Cardiac muscle cell (in vitro differentiated cells and primary cell): ENCODE measurements at places on chromosomes 1 and 21.
A peak's percentile ranks its signal among the peaks of the same experiment; 100 is the strongest.

DNA sequence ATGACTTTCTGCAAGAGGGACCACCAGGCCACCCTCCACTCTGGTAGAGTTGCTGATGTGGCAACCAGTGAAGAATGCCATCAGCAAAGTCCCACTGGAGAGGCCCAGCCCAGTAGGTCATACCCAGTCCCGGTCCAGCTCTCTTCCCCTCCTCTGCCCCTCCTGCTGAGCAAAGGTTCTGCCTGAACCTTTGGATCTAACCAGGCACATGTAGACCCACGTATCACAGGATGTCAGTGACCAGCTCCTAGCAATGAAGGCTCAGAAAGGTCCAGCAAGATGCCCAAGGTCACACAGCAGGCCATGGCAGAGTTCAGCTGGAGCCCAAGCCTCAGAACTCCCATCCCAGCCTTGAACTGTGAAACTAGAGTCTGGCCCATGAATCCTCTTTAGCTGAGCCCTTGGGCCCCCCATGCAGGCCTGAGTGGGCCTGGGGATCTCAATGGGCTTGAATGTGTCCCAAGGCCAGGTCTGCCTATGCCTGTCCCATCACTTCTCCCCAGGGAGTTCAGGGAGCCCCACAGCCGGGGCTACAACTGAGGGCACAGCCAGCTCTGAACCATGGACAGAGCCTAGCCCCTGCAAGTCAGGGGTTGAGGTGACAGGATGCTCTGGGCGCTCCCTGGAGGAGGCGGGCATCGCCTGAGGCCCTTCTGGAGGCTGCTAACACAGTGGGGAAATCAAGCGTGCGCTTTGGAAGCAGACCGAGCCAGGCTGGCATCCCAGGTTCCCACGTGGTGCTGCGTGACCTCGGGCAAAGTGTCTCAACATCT lies 21.4 kb upstream of the PADI1 start:
- no peak for DNase-seq

GRCh38 chr1:18726368-18726767 lies 95.7 kb downstream of the PAX7 start:
- no peak for DNase-seq

DNA sequence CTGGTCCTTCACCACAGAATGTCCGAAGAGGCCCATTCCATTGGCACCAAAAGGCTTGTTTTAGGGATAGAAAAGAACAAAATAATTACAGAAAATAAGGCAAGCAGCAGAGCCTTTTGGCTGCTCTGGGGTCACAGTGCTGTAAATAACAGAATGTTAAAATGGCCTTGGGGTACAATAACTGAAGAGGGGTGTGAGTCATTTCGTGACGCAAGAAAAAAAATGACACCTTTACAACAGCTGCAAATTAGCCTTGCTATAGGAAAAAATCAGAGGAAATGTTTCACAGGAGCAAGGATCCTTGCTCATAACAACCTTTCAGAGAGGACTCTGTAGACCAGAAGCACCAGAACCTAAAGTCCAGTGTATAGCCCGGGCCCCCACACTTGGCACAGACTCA lies 483.4 kb downstream of the OMA1 start:
- no peak for DNase-seq

- DNase-seq = no peak
These were observed 599.0 kb downstream of the LMO4 start for GRCh38 chr1:87927391-87928280.

GRCh38 chr21:46555678-46556077 lies 49.2 kb downstream of the S100B start:
- DNase-seq = no peak

DNA sequence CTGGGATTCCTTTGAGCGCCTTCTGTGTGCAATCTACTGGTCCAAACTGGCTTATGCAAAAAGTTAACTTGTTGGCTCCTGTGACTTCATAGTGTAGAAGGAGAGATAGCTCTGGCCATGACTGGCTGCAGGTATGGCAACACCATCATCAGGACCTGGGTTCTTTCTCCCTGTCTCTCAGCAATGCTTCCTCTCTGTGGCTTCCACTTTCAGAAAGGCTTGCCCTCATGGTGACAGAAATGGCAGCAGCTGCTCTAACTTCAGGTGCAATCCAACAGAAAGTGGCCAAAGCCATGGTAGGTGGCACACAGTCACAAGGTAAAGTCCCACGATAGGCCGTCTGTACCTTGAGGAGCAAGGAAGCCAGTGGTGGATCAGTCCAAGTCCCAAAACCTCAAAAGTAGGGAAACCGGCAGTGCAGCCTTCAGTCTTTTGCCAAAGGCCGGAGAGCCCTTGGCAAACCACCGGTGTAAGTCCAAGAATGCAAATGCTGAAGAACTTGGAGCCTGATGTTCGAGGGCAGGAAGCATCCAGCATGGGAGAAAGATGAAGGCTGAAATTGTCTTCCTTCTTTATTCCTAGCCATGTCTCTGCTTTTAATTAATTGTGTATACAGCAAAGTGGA lies 45.0 kb downstream of the ZBTB40 start:
- DNase-seq = no peak

- DNase-seq = no peak
These were observed 3.5 kb downstream of the MYCL start for GRCh38 chr1:39898191-39898590.

DNA sequence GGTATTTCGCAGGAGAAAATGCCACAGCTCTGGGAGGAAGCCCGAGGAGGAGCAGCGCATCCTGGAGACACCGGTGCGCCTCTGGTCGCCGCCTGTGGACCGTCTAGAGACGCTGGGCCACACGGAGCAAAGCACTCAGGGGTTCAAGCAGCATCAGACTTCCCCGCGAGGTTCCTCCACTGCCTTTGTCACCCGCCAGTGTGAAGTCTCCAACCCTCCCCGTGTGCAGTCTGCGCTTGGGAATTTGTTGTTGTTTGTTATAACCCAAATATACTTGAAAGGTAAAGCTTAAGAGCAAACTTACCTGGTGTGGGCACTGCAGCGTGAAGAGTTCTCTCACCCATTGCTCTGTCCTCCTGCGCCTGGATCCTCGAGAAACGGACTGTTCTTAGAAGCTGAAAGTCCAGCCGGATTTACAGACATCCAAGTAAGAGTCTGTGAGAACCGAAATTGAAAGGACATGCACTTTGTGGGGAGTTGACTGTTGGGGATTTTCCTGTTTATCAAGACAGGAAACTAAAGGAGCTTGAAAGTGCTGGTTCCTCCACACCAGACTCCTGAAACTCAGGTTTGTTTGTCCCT lies at the start of gene GBP4:
TSS of gene GBP4 (minus strand) at position 452 of the 582 bp plus-strand sequence. CDS start at position 344, 108 bp downstream.
- DNase-seq = peak; percentile 14

DNA sequence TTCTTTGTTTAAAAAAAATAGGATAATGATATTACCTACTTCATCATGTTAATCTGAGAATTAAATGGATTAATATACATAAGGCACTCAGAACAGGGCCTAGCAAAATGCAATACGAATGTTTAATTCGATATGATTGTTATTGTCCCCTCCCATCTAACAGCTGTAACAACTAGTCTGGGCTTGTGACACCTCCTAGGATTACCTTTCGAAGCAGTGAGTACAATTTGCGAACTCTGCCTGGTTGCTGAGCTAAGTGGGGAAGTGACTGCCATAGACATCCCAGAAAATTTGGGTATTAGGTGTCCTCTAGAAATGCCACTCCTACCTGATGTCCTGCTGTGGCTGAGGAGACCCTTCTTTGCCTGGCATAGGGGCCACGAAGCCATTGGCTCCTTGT lies 3.0 kb downstream of the RASSF5 start:
- no peak for DNase-seq

- DNase-seq = peak; percentile 82
These were observed 16.4 kb downstream of the EPHA2 start for GRCh38 chr1:16139473-16139962.

- no peak for DNase-seq
These were observed 569 bp downstream of the FALEC start for GRCh38 chr1:150516050-150516591.

GRCh38 chr1:86273066-86273465 lies 116.5 kb upstream of the COL24A1 start:
- no peak for DNase-seq

DNA sequence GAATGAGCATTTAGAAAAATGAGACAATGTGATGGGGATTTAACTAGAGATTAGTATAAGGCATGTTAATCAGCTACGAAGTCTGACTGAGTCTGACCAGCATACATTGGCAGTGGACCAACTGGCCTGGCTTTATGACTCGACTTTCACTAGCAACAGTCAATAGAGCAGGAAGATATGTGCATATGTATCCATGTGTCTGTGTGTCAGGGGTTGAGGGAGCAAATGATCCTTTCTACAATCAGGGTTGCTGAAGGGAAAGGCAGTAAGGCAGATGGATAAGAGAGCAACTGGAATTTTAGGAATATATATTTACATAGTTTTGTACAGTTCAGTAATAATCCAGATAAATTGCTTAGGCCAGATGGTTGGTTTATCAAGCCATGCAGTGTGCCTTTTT lies 645.6 kb downstream of the PLA2G4A start:
- peak; percentile 64 for DNase-seq

DNA sequence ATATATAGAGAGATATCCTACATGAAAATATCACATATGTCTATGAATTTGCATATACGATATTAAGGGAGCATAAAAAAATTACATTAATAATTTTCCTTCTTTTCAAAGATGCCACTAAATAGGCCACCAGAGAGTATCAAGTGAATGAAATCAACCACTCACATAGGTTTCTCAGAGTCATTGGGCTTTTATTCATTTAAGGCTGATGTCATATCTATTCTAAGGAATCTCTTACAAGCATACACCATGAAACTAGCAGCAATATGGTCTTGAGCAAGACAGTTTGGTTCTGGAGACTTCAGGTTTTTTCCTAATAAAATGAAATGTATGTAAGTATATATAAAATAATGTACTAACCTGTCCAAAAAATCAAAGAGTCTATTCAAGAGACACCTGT lies 420.4 kb downstream of the PLA2G4A start:
- DNase-seq = no peak

GRCh38 chr1:218525031-218525430 lies 179.9 kb downstream of the TGFB2 start:
- no peak for DNase-seq

DNA sequence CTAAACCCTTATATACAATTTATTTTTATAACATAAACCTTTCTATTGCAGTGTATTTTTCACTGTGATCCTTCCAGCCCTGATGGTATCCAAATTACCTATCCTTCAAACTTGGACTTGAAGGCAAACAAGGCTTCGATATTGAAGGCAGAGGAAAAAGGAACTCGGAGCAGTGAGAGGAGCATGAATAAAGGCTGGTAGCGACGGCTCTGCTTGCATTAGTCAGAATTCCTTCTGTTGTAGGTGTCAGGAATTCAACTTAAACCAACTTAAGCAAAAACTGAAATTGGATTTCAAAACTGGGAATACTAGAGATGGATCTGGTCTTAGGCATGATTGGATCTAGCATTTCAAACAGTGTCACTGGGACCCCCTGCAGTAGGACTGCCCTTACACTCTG lies 17.8 kb upstream of the SSX2IP start:
- DNase-seq = no peak

- no peak for DNase-seq
These were observed 68.8 kb upstream of the LYST start for GRCh38 chr1:235935235-235936225.

GRCh38 chr1:155064832-155065429 lies 1.4 kb downstream of the EFNA4 start:
- DNase-seq = no peak

DNA sequence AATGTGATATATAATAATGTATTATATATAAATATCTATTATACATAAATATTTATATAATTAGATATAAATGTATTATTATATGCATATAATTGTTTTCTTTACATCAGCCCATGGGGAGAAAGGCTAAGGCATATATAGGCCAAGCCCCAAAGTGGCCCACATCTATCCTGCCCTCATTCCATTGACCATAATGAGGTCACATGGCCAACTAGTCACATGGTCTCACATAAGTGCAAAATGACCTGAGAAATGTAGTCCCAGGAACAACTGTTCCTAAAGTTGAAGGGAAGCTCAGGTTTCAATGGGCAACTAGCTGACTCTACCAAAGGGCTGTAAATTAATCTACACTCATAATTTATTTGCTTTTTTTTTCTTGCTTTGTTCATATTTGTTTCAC lies 14.5 kb upstream of the CCDC185 start:
- no peak for DNase-seq

GRCh38 chr1:156692925-156693847 lies 12.2 kb downstream of the CRABP2 start:
- DNase-seq = no peak

- no peak for DNase-seq
These were observed 229.5 kb downstream of the GRIK3 start for GRCh38 chr1:36804669-36805314.

GRCh38 chr1:44030605-44031251 lies 534 bp downstream of the SLC6A9 start:
- peak; percentile 85 for DNase-seq

DNA sequence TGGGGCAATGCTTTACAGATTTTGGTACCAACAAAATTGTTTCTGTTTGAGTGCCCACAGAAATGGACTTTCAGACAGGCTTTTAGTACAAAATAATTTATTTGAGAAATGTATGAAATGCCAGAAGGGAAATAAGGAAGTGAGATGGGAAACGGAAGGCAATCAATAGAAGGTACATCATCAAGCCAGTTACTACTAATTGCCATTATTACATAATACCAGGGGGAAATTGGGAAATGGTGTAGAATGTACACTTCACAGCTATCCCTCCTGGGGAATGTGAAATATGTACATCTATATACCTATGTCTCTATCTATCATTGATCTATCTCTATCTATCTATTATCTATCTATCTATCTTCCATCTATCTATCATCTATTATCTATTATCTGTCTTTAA lies 264.6 kb upstream of the B3GALT2 start:
- DNase-seq = no peak

GRCh38 chr1:230047114-230047865 lies 19.7 kb upstream of the GALNT2 start:
- peak; percentile 14 for DNase-seq

DNA sequence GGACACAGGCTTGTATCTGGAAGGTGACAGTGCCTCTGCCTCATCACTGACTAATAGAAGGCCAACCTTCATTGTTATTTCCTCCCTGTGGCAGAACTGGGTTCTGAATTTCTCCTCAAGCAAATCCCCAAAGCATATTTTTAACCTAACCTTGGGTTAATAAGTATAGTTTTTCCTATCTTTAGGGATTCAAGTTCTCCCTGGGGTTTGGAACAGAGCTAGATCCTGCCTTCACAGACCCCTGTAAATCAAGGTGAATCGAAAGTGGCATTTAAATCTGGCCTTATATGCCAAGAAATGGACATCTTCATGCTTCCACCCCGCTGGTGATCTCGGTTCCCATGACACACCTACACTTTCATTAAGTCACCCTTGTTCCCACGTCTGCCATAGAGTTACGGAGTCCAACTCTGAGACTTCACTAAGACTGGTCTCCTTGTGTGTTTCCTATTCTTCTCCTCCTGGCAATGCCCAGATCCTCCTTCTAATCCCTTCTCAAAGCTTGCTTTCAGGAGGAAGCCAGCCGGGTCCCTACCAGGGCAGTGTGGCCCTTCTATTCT lies 4.3 kb upstream of the CHI3L2 start:
- DNase-seq = no peak

- no peak for DNase-seq
These were observed 81.5 kb upstream of the MROH9 start for GRCh38 chr1:170853867-170854266.

DNA sequence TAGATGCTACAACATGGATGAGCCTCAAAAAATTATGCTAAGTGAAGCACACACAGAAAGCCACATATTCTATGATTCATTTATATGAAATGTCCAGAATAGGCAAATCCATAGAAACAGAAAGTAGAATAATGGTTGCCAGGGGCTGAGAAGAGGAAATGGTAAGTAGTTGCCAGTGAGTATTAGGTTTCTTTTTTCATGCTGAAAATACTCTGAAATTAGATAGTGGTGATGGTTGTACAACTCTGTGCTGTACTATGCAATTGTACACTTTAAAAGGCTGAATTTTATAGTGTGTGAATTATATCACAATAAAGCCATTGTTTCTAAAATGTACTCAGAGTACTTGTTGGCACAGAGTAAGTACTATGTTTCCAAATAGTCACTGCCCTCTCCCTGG lies 15.5 kb upstream of the GFI1 start:
- no peak for DNase-seq
